H7 (cell line): ENCODE measurements at places on chromosomes 4 and X.

- DNase-seq: no peak
Measured at GRCh38 chr4:62360156-62360545, 1160.0 kb downstream of the ADGRL3 start.

DNA sequence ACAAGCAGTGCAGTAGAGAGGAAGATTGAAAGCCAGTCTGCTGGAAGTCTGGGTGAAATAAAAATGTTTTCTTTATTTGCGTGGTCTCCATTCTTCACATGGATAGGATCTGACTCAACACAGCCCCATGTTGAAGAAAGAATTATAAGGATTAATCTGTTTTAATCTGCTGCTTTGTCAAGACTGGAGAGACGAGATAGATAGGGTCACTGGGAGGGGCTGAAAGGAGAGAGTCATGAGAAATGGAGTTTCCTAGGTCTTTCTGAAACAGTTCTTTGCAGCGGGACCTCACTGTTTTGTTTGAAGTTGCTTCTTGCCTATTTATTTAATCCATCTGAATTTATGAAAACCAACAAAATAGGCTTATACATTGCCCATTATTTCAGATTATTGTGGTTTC lies 32.4 kb upstream of the RHOH start:
- no peak for DNase-seq

DNA sequence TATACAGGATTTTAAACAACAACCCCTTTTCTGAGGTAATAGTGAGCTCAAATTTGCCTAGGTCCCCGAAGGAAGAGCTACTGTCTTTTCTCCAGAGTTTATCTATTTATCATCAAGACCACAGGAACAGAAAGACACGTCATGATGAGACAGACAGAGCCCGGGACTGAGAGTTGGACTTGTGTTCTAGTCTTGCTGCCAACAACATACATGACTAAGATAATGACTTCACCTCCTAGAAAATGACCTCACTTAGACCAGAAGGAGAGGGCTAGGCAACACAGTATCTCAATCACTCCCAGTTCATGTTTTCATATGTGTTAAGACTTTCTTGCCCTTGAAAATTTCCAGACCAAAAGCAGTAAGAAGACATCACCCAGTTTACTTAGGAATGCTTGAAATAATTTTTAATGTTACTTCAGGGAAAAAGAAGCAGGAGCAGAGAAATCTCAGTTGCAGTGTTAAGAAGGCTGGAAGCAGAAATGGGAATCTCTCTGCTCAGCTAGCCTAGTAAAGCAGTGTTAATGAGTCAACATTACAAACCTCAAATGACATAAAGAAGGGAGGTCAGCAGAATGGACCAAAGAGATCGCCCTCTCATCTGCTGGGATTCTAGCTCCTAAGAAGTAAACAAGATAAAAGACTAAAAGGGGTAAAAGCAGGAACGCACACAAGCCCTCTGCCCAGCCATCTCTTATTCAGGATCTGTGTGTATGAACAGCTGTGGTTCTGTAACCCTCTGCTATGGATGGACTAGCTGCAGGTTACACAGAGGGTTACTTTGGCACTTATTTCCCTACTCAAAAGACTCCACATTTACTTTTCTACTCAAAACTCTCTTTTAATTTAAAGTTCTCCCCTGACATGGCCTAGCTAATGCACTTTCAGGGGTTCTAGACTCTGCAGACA lies 24.8 kb downstream of the PDGFC start:
- DNase-seq: no peak

GRCh38 chrX:40109288-40110008 lies 11.7 kb upstream of the BCOR start:
- DNase-seq: peak; percentile 88

DNA sequence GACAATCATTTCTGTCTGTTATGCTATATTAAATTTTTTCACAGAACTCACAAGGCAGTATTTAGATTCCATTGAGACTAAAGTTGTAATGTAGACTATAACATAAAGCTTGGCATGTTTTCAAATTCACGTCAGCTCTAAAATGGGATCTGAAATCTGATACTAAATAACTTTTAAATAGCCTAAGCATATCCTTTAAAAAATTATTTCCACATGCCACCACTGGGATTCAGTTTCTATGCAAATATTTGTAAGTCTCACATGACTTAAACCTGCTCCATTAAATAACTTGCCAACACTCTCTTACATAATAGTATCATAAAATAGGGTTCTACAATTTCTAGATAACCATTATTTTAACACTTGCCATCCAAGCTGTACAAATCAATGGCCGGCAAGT lies 32.4 kb downstream of the KLHL8 start:
- DNase-seq: no peak
